ENCODE measurements at places on chromosomes 2 and 18. TPM values are rescaled to one million over a fixed set of nuclear protein-coding genes. Genes with fewer than 3 reads are reported as not detected.

The WNT10A gene
- not detected for polyA plus RNA-seq

The CCDC150 gene
- 2.1 TPM for polyA plus RNA-seq

The CYP20A1 gene
- polyA plus RNA-seq, result 14.4 TPM

The MYCN gene
- polyA plus RNA-seq, result not detected

GRCh38 chr18:40612356-40612755 is 1342.7 kb upstream of the PIK3C3 start:
- DNase-seq, result no peak

DNA sequence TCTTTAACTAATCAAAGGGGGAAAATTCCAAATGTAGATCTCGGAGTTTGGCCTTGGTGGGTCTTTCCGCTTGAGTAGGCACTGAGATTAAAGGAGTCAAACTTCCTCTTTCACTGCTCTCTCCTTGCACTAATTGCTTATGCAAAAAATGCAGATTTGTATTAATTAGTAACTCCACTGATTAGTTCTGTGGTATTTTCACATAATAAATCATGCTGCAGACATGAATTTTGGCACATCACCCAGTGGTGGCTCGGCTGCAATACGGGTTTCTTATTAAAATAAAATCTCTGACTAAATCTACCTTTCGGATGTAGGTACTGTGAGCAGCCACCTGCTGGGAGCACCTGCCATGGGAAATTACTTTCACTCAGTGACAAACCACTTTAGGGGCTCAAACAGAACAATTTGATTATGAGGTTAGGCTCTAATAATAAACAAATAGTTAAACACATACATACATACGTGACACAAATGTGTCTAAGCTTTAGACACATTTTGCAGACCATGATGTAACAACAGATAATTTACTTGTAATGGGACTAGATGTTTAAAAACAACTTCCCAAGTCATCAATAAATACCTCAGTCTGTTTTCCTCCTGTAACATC is 6.4 kb upstream of the NEUROD1 start:
- DNase-seq, result no peak

- no peak for DNase-seq
These were observed 94.2 kb downstream of the CD8B2 start for GRCh38 chr2:106581328-106581727.

GRCh38 chr2:39913648-39914461 is 134.8 kb upstream of the THUMPD2 start:
- DNase-seq, result peak; percentile 20

DNA sequence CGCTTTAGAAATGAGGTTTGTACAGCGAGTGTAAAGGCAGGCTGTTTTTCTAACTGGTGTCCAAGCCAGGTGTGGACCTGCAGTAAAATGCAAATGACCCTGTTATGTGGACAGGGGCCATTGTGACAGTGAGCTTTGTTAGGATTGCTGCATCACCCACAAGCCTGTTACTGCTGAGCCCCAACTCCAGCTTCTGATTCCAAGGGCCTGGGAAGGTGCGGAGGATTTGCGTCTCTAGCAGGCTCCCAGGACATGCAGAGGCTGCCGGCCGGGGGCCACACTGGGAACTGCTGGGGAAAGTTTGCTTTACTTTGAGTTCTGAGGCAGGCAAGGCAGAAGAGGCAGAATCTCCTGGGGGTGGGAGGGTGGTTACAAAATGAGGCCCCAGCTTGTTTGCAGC is 164.1 kb downstream of the GLI2 start:
- DNase-seq, result no peak

- no peak for DNase-seq
These were observed 33.3 kb downstream of the STAT1 start for GRCh38 chr2:190980630-190981209.

DNA sequence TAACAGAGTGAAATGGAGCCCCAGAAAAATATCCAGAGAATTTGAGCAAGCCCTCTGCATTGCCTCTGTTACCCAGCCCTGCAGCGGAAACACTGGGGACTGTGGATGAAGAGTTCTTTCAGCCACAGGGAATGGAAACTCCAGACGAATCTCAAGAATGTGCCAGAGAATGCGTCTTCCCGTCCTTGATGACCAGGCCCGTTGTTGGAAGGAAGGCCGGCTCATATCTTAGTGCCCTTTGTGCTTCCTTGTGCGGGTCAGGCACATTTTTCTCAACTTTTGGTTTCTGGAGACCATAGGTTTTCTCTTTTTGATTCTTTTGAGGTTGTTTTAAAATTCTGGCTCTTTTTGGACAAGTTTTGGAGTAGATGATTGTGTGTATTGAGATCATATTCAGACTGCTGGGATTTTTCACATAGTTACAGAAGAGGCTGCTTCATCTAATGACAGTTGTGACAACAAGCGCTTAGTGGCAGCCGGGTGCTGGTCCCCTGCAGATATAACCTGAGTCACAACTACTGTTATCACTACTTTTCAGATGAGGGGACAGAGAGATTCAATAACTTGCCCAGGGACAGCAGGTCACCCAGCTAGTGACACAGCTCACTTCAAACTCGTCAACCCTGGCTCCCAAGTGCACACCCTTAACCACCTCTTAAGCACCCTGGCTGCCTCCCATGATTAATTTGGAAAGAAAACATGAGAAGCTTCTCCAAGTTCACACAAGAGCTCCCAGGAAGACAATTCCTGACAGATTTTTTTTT is 15.7 kb downstream of the MAL start:
- DNase-seq, result no peak

- no peak for DNase-seq
These were observed 10.1 kb upstream of the SESTD1 start for GRCh38 chr2:179274749-179275148.

- no peak for DNase-seq
These were observed 4.9 kb downstream of the FKBP1B start for GRCh38 chr2:24054366-24055010.

DNA sequence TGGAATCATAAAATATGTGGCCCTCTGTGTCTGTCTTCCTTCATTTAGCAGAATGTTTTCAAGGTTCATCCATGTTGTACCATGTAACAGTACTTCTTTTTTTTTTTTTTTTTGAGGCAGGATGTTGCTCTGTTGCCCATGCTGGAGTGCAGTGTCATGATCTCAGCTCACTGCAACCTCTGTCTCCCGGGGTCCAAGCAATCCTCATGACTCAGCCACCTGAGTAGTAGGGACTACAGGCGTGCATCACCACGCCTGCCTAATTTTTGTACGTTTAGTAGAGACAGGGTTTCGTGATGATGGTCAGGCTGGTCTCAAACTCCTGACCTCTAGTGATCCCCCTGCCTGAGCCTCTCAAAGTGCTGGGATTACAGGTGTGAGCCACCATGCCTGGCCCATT is 31.2 kb downstream of the RAB1A start:
- DNase-seq, result no peak

DNA sequence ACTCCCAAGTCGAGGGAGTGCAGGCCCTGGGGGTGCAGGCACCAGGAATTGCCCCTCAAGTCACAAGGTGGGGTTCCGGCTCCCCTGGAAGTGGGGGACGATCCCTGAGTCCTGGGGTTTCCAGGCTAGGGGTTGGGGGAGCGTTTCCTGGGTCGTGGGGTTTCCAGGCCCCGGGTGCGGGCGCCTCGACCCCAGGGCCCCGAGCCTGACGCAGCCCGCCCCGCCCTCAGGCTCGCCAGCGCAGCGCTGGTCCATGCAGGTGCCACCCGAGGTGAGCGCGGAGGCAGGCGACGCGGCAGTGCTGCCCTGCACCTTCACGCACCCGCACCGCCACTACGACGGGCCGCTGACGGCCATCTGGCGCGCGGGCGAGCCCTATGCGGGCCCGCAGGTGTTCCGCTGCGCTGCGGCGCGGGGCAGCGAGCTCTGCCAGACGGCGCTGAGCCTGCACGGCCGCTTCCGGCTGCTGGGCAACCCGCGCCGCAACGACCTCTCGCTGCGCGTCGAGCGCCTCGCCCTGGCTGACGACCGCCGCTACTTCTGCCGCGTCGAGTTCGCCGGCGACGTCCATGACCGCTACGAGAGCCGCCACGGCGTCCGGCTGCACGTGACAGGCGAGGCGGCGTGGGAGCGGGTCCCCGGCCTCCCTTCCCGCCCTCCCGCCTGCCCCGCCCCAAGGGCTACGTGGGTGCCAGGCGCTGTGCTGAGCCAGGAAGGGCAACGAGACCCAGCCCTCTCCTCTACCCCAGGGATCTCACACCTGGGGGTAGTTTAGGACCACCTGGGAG is 12.0 kb downstream of the SIGLEC15 start:
- no peak for DNase-seq

DNA sequence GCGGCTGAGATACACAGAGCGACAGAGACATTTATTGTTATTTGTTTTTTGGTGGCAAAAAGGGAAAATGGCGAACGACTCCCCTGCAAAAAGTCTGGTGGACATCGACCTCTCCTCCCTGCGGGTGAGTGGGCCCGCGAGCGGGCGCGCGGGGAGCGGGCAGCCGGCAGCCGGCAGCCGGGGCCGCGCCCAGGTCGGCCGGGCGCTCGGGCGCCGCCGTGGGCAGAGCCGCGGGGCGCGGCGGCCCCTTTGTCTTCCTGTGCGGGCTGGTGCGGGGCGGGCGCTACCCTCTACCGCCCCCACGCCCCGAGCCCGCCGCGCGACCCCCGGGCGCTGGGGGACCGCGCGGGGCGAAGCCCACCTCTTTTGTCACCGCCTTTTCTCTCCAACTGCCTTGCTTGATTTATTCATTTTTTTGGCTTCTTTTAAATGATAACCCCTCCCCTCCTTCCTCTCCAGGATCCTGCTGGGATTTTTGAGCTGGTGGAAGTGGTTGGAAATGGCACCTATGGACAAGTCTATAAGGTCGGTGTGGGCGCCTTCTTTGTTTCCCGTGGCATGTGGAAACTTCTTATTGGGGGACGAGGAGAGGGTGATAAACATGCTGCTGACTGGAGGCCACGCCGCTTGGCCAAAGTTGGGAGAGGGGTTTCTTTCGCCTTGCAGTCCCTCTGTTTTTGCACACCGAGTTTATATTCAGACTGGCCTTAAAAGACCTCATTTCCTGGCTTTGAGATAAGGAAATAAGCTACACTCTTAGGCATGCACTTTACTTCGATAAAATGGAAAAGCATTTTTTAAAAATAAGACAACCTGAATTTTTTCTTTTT is 722 bp downstream of the MAP4K4 start:
- no peak for DNase-seq
